ENCODE measurements at places on chromosomes 6 and 20. TPM values are rescaled to one million over a fixed set of nuclear protein-coding genes. Genes with fewer than 3 reads are reported as not detected.

DNA sequence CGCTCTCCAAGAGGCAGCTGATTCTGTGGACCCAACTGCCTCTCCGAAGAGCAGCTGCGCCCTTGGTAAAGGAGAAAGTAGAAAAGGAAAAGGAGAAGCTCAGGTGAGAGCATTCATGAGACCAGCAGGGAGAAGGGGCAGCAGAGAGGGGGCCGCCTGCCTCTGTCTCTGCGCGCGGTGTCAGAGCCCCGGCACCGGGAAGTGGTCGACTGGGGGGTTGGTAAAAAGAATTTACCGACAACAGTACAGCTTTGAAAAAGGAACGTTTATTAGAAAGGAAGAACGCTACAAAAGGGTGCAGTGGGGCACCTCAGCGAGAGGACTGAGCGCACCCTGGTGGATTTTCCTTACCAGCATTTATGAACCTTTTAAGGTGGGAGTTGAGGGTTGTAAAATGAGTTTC lies 61.9 kb downstream of the GPR6 start:
- H3K4me3 ChIP-seq, result peak overlapping the region; percentile 36
- peaks cover 6% of the 10 kb centered on the region for H3K4me1 ChIP-seq
- H3K27me3 ChIP-seq, result no peaks in the 10 kb centered on the region
- DNase-seq, result no peak

DNA sequence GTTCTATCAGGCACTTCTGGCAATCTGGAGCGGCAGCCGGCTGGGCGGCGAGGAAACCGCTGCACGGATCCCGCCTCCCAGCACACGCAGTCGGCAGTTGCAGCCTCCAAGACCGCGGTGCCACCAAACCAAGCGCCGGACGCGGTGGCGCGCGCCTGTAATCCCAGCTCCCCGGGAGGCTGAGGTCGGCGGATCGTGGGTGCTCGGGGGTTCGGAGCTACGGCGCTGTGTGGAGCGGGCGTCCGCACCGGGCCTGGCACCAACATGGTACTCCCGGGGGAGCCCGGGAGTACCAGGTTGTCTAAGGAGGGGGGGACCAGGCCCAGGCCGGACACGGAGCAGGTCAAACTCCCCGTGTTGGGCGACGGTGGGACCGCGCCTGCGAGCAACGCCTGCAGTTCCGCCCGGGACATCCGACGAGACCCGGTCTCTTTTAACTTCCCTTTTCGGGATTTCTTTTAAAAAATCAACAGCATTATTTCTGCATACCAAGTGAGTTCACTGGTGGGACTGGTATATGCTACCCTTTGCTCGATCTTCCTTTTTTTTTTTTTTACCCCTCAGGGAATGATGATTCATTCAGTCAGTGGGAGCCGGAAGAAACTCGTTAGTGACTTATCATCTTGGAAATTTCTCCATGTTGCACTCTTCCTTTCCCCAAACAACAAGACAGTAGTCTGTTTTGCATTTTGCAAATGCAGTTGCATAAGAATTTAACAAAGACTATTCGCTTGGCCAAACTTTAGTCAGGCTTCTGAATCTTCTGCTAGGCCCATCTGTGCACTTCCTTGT lies 27.6 kb downstream of the ZNF311 start:
- H3K27ac ChIP-seq, result no peak overlapping the region
- no peaks in the 10 kb centered on the region for H3K27me3 ChIP-seq
- peak overlapping the region; percentile 38 for H3K4me3 ChIP-seq
- H3K36me3 ChIP-seq, result no peaks in the 10 kb centered on the region
- no peak for DNase-seq
- H3K4me1 ChIP-seq, result peaks cover 6% of the 10 kb centered on the region

GRCh38 chr20:14454296-14454695 lies 116.9 kb upstream of the FLRT3 start:
- H3K36me3 ChIP-seq, result no peaks in the 10 kb centered on the region
- DNase-seq, result no peak
- no peaks in the 10 kb centered on the region for H3K4me1 ChIP-seq
- no peak overlapping the region for H3K4me3 ChIP-seq

GRCh38 chr6:149079456-149079855 lies 238.1 kb upstream of the TAB2 start:
- H3K36me3 ChIP-seq, result no peaks in the 10 kb centered on the region
- peaks cover 17% of the 10 kb centered on the region for H3K4me1 ChIP-seq
- no peak overlapping the region for H3K4me3 ChIP-seq
- H3K27ac ChIP-seq, result peak overlapping the region; percentile 56

- H3K4me1 ChIP-seq, result peaks cover 11% of the 10 kb centered on the region
- DNase-seq, result no peak
- H3K4me3 ChIP-seq, result no peak overlapping the region
- no peaks in the 10 kb centered on the region for H3K36me3 ChIP-seq
Observed at GRCh38 chr6:134481966-134482365, 164.1 kb upstream of the SGK1 start.

GRCh38 chr6:169189686-169190085 lies 64.0 kb downstream of the THBS2 start:
- peaks cover 22% of the 10 kb centered on the region for H3K4me1 ChIP-seq
- no peaks in the 10 kb centered on the region for H3K27me3 ChIP-seq
- H3K4me3 ChIP-seq, result no peak overlapping the region
- no peak for DNase-seq

GRCh38 chr20:31675828-31676608 lies 38.3 kb downstream of the COX4I2 start:
- H3K4me3 ChIP-seq, result no peak overlapping the region
- H3K27ac ChIP-seq, result peak overlapping the region; percentile 94
- no peaks in the 10 kb centered on the region for H3K27me3 ChIP-seq
- no peak for DNase-seq

- H3K4me1 ChIP-seq, result no peaks in the 10 kb centered on the region
- no peaks in the 10 kb centered on the region for H3K36me3 ChIP-seq
Observed at GRCh38 chr6:1475174-1475573, 85.8 kb downstream of the FOXF2 start.

NRSN1 gene
- not detected for total RNA-seq

CNBD2 gene
- total RNA-seq, result 1.0 TPM

PDYN gene
- not detected for total RNA-seq
